CD8-positive, alpha-beta memory T cell (primary cell): ENCODE measurements at places on chromosomes 1 and 21.
A peak's percentile ranks its signal among the peaks of the same experiment; 100 is the strongest.

DNA sequence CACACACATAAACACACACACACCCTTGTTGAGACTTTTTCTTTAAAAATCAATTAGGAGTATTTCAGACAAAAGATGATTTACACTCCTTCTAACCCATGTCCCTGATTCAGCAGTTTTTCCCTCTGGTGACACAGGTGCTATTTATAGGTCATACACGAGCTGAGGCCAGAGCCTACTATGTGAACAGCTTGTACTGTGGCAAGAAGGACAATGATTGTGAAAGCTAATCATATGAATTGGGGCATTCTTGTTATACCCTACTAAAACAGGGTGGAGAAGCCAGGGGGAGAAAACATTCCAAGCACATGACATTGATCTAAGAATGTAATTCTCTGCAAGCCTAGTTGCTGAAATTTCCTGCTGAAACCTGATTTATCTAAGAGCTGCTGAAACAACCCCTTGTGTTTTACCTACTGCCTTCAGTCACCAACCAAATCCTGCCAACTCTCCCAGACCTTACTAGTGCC, 60.3 kb downstream of the XCL1 start:
- no peak for DNase-seq

DNA sequence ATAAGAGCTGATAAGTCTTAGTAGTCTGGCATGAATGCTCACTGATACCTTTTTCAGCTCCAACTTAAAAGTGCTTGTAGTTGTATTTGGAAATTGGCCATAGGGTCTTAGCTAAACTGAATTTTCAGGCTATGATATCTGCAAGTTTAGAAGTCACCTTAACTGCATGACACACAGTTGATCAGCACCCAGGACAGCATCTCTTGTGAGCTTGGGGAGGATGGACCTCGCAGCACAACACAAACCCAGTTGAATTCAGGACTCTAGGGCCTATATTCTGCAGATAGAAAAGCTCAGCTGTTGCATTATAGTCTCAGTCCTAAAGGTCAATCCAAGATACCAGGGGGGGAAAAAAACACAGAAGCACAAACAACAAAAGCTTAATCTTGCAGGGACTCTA, 394.3 kb downstream of the KCNH1 start:
- DNase-seq, result no peak

DNA sequence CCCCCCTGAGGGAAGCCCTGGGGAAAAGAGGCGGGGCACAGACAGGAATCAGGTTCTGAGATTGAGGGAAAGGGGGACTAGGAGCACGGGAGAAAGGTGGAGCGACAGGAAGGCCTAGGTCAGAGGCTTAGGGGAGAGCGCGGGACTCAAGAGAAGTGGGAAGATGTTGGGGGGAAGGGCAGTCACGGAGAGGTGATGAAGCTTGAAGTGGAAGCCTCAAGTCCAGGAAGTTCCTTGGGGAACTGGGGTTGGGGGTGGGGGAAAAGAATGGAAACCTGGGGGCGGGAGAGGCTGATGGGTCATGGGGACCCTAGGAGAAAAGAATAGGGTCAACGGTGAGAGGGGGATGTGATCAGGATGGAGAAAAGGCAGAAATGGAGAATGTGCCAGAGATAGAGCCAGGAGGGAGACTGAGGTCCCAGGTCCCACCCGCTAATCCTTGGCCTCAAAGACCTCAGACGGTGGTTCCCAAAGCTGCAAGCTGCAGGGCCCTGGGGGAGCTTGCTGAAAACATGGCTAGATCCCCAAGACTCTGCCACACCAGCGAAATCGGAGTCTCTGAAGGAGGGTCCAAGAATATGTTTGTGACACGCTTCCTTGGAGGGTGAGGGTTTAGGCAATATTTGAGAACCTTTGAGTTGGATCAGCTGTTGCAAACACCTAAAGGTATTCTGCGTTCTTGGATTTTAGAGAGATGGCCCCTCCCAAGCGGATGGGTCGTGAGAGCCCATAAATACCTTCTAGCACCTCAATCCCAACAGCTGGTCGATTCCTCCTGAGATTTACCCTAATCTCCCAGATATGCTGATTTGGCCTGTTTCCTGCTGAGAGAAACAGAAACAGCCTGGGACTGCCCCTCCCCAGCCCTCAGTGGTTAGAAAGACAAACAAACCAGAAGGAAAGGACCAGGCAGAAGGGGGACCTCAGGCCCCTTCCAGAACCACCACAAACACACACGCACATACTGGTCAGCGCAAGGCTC, 3.6 kb downstream of the C1orf232 start:
- DNase-seq, result no peak

DNA sequence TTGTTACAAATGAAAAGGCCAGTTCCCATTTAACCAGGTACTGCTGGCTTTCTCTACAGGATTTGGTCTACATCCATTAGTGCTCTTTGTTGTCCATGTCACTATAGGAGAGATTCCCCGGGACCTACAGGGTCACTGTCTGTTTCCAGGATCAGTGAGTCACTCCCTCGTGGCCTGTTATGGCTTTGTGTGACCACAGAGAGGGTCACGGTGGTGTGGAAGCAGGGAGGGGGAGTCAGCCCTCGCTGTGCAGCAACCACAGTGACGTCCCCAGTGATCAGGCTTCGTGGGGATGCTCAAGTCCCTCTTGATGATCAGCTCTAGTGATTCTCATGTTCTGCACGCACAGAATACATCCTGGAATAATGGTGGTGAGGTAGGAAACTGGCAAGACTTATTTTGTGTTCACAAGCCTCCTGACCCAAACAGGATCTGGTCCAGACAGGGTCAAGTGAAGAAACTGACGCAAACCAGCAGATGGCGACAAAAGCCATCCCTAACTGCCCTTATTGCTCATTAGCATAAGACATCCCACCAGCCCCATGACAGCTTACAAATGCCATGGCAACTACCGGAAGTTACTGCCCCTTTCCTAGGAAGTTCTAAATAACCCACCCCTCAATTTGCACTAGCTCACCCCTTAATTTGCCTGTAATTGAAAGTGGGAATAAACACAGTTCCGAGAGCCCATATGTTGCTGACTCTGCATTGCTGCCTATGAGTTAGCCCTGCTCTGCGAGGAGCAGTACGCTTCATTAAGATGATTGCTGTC, 98.5 kb downstream of the DISC1 start:
- no peak for DNase-seq

DNA sequence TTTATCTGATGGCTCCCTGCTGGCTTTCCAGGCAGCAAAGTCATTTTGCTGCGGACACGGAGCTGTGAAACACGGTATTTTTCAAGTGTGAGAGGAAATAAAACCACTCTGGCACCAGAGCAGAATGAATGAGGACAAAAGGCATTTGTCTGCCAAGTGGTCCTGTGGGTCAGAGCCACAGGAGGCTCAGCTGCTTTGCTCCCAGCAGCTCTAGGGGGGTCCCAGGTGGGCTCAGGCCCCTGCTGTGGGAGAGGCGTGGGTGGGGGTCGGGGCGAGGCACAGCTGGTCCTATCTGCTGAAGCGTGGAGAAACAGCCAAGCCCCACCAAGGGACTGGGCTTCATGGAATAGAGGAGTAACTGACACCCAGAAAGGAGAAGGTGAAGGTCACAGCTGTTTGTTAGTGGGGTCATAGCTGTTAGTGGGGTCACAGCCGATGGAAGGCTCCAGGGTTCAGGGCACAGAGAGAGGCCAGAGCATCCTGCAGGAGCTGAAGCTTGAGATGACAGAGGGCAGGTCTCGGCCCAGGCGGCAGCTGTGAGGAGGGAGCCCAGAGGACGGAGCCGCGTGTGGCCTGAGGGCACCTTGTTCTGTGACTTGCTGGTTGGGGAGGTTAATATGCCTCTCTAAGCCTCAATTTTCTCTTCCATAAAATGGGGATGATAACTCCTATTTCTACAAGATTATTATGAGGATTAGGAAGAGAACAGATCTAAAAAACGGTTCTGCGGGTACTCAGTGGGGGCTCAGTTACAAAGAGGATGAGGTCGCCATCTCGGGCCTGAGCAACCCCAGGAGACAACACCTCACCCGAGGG, 7.1 kb downstream of the KIF17 start:
- DNase-seq, result no peak

- DNase-seq, result no peak
Observed at GRCh38 chr1:64912191-64912590, 54.2 kb downstream of the JAK1 start.

- DNase-seq, result no peak
Observed at GRCh38 chr1:12279728-12280464, 50.1 kb downstream of the VPS13D start.

- no peak for DNase-seq
Observed at GRCh38 chr1:107246775-107247345, 106.0 kb downstream of the NTNG1 start.

DNA sequence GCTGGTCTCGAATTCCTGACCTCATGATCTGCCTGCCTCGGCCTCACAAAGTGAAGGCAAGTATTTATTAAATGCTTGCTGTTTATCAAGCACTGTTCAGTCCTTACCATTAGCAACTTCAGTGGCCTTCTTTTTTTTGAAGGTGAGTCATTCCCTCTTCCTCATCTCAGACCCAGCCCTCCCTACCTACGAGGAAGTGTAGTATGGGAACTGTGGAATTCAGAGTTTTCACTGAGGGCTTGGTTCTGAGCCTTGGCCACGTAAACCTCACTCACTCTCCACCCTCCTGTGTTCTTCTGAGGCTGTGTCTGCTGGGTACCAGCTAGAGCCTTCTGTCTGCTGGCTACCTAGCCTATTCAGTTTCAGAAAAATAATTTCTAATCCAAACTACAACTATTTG, 218.3 kb upstream of the SGIP1 start:
- no peak for DNase-seq

DNA sequence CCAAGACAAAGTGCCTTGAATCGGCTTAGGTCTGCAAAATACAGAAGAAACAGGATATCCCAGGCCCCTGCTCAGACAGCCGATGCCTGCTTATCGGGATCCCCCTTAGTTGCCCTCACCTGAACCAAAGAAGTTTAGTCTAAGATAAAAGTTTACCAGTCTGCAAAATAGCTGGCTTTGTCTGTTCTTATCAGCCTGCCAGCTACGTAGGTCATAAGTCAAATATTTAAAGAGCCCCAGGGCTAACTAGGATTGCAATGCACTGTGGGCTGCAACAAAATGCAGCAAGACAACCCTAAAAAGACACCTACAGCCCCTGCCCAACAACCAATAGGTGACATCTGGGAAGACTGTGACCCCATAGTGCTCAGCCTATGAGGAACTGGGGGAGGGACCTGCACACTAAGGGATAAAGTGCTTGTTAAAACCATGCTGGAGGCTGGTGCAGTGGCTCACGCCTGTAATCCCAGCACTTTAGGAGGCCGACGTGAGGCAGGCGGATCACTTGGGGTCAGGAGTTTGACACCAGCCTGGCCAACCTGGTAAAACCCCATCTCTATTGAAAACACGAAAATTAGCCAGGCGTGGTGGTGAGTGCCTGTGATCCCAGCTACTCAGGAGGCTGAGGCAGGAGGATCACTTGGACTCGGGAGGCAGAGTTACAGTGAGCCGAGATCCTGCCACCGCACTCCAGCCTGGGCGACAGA, 27.4 kb downstream of the LRRC3 start:
- DNase-seq, result no peak

DNA sequence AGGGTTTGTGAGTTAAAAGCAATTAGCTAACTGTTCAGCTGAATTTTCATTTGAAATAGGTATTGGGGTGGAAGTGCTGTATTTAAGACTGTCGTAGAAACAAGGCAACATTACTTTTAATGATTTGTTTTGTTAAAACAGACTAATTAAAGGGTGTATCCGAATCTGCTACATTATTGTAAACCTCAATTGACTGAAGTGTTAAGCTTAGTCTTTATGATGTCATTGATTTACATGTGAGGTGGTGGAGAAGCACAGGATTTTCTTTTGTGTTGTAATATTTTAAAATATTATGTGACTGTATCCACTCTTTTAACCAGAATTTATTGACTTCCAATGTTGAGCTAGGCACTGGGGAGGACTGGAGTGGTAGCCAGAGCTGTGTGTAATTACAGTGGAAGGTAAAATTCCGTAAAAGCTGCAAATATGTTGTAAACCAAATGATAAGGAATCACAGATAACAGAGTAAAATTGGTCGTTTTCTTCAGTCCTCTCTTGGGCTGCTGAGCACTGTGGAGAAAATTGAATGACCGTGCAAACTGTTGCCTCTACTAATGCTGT, 1.6 kb downstream of the HOOK1 start:
- DNase-seq, result peak; percentile 0

DNA sequence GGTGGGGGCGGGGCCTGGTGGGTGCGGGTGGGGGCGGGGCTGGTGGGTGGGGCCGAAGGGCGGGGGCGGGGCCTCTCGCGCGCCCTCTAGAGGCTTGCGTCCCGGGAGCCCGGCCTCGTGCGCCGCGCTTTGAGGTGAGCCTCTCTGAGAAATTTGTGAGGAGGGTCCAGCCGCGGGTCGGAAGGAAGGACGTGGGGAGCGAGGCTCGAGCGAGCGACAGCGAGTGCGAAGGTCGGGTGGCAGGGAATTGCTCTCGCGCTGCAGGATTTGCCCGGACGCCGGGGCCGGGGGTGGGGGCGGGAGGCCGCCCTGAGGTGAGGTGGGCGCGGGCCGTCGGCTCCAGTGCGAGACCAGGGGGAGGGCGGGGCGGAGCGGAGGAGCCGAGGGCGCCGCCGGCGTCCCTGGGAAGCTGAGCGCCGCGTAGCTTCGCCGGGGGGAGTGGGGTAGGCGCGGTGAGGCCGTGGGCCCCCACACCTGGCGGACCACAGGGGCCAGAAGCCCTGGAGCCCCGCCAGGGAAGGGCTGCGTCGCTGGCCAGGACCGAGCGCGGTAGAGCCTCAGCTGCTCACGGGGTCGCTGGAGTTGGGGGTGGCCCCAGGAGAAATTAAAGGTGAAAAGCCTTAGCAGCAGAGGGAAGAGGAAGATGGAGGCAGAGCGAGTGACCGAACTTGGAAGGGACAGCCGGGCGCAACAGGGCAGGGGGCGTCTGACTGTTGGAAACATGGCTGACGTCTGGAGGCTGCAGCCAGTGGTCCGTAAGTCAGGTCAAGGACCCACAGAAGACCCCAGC, 754 bp upstream of the LSS start:
- DNase-seq, result no peak

- DNase-seq, result no peak
Observed at GRCh38 chr1:178947677-178947981, 76.8 kb upstream of the ANGPTL1 start.

- DNase-seq, result no peak
Observed at GRCh38 chr1:102751111-102751510, 357.2 kb downstream of the COL11A1 start.

DNA sequence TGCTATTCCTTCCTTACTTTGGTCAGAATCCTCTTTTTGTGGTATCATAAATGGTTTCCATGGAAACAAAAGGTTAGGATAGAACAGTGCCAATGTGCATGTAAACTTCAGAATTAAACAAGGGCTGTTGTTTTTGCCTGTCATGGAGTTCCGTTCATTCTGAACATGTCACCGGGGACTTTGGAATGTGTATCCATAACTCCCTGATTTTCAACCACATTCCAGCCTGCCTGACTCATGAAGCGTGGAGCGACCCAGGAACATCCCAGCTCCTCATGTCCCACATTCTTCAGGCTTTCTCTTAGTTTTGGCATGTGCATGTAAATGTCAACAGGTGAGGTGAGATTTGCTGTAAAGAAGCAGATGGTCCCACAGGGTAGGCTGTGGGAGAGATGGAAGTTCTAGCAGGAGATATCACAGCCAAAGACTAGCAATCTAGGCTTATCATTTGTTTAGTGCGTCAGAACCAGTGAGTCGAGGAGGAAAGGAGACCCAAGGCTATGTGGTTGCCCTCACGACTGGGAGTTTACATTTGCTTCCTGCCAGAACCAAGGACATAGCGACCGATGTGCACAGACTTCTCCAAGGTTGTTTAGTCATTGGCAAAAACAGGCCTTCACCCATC, 23.0 kb upstream of the DNAJC11 start:
- no peak for DNase-seq
